Sciatic nerve (tissue), 2 donors: ENCODE measurements at places on chromosomes 1 and 21. TPM values are rescaled to one million over a fixed set of nuclear protein-coding genes. Genes with fewer than 3 reads are reported as not detected.

DNA sequence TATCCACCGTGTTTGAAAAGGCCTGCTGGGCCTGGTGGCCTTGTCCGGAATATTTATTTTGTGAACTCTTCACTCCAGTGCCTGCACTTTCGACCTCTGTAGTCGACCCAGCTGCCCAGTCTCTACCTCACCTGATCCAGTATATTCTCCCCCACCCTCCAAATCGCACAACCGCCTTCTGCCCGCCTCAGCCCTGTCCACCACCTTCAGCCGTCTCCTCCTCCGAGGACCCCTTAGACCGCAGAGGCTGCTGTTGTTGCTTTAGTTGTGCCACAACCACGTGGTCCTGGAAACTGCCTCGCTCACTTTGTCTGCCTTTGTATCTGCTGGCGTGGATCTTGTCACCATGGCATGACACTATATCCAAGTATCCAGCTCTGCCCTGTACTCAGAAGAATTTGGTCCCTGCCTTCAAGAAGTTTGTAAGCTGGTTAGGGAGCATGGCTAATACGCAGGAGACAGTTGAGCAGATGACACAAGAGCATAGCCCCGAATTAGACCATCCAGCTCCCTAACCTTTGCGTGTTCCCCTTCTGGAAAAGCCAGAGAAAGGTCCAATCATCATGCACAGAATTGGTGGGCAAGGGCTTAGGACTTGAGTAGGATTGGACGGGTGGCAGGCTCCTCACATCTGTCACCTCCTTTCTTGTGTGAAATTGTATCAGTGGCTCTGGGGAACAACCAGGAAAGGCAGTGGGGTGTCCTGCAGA is 1.5 kb downstream of the PHGDH start:
- no peak for DNase-seq

Gene NFIA
- total RNA-seq = 143 TPM

Gene SERPINC1
- not detected for total RNA-seq

Gene SV2A
- total RNA-seq = 1.7 TPM

Gene TMPRSS2
- 0.49 TPM for total RNA-seq

Gene TP73
- not detected for total RNA-seq
